Body of pancreas (tissue), 4 donors: ENCODE measurements at places on chromosomes 12 and 14. TPM values are rescaled to one million over a fixed set of nuclear protein-coding genes. Genes with fewer than 3 reads are reported as not detected.

- no peaks in the 10 kb centered on the region for H3K27me3 ChIP-seq
- H3K4me1 ChIP-seq = peaks cover 11% of the 10 kb centered on the region
- H3K4me3 ChIP-seq = no peak overlapping the region
- no peak for DNase-seq
- peaks cover 4% of the 10 kb centered on the region for H3K36me3 ChIP-seq
These were observed 8.0 kb upstream of the C1R start for GRCh38 chr12:7100239-7100638.

DNA sequence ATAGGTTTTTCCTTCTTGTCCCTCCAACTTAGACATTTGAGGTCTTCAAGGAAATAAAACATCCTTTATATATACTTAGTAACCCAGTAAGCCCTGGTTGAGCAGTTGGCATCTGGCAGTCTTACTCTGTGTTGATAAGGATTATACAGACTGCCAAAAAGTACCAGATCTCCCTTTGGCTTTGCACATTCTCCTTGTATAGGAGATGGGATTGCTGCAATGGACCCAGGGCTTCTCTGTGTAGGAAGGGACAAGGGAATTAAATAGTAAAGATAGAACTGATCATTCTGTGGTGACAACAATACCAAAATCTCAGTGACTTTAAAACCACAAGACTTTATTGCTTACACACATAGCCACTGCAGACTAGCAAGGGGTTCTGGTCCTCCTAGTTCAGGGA lies 180.1 kb upstream of the CCDC196 start:
- DNase-seq = no peak
- no peak overlapping the region for H3K4me3 ChIP-seq
- H3K36me3 ChIP-seq = no peaks in the 10 kb centered on the region
- H3K4me1 ChIP-seq = no peaks in the 10 kb centered on the region
- H3K27ac ChIP-seq = no peak overlapping the region

GRCh38 chr12:63133981-63134380 lies 17.0 kb downstream of the AVPR1A start:
- H3K36me3 ChIP-seq = no peaks in the 10 kb centered on the region
- no peak overlapping the region for H3K27ac ChIP-seq
- no peaks in the 10 kb centered on the region for H3K4me1 ChIP-seq
- H3K4me3 ChIP-seq = no peak overlapping the region
- no peaks in the 10 kb centered on the region for H3K27me3 ChIP-seq

Gene C12orf60
- total RNA-seq = not detected

GRCh38 chr12:92845329-92845728 lies 83.8 kb downstream of the EEA1 start:
- no peak for DNase-seq
- no peaks in the 10 kb centered on the region for H3K27me3 ChIP-seq
- H3K4me3 ChIP-seq = no peak overlapping the region
- no peak overlapping the region for H3K27ac ChIP-seq

- no peaks in the 10 kb centered on the region for H3K4me1 ChIP-seq
- H3K27me3 ChIP-seq = no peaks in the 10 kb centered on the region
- no peak overlapping the region for H3K27ac ChIP-seq
- H3K36me3 ChIP-seq = no peaks in the 10 kb centered on the region
These were observed 154.3 kb downstream of the TSPAN9 start for GRCh38 chr12:3231399-3231876.

Gene SOAT2
- total RNA-seq = not detected

Gene PTPRB
- 9.9 TPM for total RNA-seq

Gene FLVCR2
- total RNA-seq = under 0.01 TPM

GRCh38 chr12:14188744-14189143 lies 176.7 kb upstream of the ATF7IP start:
- no peaks in the 10 kb centered on the region for H3K27me3 ChIP-seq
- no peak overlapping the region for H3K4me3 ChIP-seq
- no peaks in the 10 kb centered on the region for H3K36me3 ChIP-seq
- H3K27ac ChIP-seq = no peak overlapping the region
- peaks cover 6% of the 10 kb centered on the region for H3K4me1 ChIP-seq

Gene ADAM21
- 0.52 TPM for total RNA-seq
